ENCODE measurements at places on chromosomes 7 and 10.

- ATAC-seq: no peak
Observed at GRCh38 chr7:80770675-80771081, 132.2 kb downstream of the CD36 start.

DNA sequence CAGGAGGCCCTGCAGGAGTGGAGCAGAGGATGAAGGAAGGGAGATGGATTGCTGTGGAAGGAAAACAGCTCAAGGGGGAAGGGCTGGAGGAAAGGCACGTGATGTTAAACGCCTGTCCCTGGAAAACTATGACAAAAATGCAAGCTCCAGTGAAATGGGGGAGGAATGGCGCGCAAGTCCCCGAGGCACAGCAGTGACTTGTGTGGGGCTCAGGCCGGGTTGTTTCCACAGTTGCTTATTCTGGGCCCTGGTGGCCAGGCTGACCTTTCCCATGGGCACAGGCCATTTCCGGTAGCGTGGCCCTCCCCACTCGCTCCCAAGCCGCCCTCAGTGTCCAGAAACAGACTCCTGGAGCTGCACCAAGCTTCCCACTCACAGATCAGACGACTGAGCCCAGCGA lies 68.1 kb upstream of the PDGFA start:
- no peak for ATAC-seq

GRCh38 chr7:15308821-15309220 lies 253.0 kb downstream of the AGMO start:
- ATAC-seq: no peak

GRCh38 chr10:43287056-43288007 lies 20.5 kb upstream of the RASGEF1A start:
- peak; percentile 82 for ATAC-seq

DNA sequence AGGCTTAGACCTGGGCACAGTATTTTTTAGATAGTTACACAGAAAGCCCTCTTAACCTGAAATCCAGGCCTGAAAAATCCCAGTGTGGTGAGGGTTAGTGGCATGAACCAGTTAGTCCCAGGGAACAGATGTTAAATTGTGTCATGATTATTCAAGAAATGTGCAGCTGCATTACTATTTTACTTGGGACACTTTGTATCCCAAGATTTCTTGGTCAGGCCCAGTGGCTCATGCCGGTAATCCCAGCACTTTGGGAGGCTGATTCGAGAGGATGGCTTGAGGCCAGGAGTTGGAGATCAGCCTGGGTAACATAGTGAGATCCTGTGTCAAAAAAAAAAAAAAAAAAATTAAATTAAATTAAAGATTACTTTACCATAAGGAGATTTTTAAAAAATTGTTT lies 36.0 kb upstream of the OTUD1 start:
- no peak for ATAC-seq

DNA sequence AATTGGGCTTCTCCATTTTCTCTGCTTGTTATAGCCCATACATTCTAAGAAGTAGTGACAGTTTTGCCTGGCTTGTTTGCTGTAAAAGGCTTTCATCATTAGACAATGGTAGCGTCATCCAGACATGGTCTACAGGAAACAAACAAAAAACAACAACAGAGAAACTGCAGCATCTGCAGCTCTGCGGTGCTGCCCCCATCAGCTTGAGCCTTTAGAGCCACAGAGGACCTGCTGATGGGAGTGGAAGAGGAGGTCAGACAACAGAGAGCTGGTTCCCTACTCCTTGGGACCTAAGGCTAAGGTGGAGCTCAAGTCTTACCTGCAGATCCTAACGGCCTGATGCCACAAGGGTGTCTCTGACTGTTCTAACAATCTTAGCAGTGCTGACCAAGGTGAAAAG lies 3.1 kb downstream of the INA start:
- ATAC-seq: no peak

DNA sequence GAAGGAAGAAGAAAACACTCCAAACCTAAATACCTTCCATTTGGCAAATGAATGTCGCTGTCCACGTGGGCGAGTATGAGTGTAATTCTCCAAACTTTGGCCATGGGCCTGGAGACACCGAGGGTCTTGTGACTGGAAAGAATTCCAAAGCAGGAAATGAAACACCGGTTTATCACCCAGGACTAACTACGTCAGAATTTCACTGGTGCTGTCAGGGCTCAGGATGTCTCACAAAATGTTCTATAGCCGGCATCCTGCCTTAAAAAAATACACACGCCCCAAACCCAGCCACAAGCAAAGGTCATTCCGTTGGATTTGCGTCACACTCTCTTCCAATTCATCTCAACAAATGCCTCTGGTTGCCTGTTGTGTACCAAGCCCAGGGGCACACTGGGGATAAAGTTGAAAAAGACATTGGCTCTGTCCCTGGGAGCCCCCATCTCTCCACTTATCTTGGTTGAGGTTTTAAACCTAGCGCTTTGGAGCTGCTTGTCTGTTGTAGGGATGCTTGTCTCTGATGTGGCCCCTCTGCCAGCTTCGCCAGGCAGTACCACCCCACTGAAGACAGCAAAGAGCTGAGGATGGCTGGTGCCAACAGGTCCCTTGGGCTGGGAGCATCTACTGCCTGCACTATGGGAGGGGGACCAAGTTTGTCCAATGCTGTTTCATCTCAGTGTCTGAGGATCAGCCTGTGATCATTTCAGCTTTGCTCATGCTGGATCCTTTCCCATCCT lies 31.2 kb downstream of the GSTO2 start:
- ATAC-seq: no peak

DNA sequence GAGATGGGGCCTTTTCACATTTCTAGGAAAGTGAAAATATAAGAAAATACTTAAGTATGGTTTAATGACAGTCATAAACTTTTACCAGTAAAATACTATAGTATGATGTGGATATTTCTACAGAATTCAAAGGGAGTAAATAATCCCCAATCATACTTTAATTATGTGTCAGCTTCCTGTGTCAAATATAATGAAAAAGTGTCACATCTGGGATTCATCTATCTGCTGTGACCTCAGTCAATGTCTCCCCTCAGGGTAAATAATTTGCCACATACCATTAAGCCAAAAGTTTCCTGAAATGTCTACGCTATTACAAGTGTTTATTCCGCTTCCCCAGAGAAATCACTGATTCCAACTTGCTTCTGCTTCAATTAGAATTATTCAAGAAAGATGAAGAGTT lies 110.5 kb downstream of the ITGA8 start:
- no peak for ATAC-seq

DNA sequence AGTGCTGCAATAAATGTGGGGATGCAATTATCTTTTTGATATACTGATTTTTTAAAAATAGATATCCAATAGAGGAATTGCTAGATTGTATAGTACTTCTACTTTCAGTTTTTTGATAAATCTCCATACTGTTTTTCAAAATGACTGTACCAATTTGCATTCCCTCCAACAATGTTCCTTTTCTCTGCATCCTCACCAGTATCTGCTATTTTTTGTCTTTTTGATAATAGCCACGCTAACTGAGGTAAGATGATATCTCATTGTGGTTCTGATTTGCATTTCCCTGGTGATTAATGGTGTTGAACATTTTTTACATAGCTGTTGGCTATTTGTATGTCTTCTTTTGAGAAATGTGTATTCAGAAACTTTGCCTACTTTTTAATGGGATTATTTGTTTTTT lies 217.7 kb upstream of the MTPN start:
- ATAC-seq: no peak

GRCh38 chr10:129808092-129808983 lies 155.7 kb downstream of the EBF3 start:
- no peak for ATAC-seq

- no peak for ATAC-seq
Observed at GRCh38 chr10:119087271-119087882, 6.8 kb upstream of the EIF3A start.

DNA sequence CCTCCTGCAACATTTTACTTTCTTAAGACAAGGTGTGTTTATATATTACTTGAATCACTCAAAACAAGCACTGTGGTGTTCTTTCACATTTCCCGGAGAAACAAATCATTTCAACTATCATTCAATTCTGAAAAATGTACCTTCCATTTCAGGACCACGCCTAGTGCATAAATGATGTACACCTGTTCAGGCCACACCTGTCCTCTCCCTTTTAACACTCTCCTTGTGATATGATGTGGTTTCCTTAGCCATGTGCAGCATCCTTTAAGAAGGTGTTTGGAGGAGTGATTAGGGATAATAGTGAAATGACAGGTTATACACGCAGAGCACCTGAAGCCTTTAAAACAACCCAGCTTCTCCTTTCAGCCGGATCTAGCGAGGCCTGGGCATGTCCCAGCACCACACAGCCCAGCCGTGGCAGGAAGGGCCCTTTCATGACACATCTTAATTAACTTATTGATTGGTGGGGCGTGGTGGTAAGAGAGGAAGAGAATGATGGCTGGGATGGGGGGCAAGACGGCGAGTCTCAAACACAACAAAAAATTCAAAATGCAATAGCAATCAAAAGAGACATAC lies 26.9 kb downstream of the ABLIM1 start:
- no peak for ATAC-seq

GRCh38 chr7:157612664-157613561 lies 276.1 kb downstream of the DNAJB6 start:
- ATAC-seq: peak; percentile 72

DNA sequence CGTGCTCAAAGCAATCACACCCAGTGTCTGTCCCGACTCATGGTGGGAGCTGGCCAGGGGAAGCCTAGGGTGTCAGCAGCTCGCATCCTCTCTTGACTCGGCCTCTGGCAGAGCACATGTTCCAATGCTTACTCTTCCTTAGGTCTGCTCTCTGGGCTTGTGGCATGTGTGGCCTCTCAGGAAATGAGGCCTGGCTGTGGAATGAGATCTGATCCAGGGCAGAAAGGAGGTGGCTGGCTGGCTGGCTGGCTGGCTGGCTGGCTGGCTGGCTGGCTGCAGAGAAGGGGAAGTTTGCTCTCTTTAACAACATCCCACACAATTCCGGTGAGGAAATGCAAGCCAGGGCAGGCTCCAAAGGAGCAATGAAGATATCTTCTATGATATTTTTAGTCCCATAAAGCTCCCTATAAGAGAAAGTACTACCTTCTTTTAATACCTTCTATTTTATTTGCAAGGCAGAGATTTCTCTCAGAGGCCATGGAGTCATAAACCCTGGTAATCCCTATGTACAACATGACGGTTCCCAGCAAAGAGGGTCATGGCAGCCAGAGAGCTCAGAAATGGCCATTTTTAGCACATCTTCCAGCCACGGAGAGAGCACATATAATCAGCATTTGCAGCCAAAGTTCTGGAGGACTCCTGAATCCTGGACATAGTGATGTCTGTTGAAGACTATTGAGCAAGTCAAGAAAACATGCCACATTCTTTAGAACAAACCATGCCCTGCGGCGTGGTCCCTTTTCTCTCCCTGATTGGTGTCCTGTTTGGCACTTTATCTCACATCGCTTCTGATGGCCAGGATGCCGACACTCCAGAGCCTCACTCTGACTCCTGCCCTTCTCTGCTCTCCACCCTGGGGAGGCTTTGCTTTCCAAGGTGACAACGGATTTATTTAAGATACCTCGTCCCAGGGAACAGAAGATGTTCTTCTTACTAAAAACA lies 153.7 kb downstream of the FANK1 start:
- no peak for ATAC-seq

DNA sequence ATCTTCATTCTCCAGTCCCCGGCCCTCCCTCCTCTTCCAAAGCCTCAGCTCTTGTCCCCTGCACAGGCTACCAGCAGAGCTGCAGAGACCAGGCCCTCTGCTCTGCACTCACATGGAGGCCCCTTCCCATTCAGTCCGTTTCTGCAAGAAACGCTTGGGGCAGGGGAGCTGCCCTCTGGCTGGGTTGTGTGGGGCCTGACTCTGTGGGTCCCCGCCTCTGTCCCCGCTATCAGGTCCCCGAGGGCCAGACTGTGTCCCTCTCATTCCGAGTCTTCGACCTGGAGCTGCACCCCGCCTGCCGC lies 1.5 kb downstream of the PCOLCE start:
- no peak for ATAC-seq

DNA sequence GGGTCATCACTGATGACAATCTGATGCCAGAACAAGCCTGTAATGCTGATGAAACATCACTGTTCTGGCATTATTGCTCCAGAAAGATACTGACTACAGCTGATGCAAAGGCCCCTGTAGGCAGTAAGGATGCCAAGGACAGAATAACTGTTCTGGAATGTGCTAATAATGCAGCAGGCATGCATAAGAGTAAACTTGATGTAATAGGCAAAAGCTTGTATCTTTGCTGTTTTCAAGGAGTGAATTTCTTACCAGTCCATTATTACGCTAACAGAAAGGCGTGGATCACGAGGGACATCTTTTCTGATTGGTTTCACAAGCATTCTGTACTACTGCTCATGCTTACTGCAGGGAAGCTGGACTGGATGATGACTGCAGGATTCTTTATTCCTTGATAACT lies 18.7 kb downstream of the LCOR start:
- no peak for ATAC-seq

GRCh38 chr7:140053812-140054539 lies 8.8 kb downstream of the PARP12 start:
- ATAC-seq: peak; percentile 75

DNA sequence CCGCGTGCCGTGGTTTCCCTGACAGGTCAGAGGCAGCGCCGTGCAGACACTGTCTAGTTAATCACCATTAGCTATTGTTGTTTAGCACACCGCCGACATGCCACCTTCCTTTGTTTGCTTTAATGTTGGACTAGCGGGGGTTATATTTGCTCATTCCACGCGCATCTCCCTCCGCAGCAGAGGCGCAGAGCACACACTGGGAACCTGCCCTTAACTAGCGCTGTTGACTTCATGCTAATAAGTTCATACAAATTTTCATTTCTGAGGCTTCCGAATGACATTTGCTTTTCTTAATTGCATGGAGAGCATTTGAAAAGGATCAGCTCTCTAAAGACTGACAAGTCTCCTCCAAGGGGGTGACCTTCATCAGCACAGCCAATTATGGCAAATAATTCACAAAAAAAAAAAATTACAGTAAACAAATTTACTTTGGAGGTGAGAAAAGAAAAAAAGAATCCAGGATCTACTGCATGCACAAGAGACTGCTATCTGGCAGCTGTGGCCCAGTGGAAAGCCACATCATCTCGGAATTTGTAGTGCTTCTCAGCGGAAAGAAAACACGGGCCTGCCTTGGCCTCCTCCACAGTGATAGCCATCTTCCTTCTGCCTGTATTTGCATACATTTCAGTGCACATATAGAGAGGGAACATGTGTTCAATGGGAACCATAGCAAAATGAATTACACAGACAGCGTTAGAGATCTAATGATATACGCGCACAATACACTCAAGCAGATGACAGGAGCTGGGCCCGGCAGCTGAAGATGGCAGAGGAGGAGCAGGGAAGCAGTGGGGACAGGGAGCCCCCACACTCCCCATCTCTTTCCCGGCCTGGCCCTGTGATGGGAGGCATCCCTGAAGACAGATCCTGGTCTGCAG lies 94.2 kb downstream of the EBF3 start:
- no peak for ATAC-seq

GRCh38 chr7:19932549-19933249 lies 159.3 kb upstream of the TMEM196 start:
- ATAC-seq: no peak

- ATAC-seq: no peak
Observed at GRCh38 chr10:929960-930624, 1.4 kb downstream of the LARP4B start.

DNA sequence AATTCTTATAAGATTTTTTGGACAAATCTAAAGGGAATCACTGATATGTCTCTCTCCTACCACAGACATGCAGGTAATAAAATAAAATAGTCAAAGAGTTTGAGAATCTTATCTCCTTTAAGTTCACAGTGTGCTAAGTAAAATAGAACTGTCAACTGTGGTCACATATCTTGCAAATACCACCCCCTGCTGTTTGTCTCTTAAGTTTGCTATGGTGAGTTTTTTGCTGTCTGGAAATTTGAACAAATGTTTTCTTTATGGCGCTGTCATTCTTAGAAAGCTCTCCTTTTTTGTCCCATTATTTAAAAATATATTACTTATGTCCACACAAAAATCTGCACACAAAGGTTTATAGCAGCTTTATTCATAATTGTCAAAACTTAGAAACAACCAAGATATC lies 19.6 kb downstream of the GIMAP5 start:
- ATAC-seq: no peak

Measured in activated CD4-positive, CD25-positive, alpha-beta regulatory T cell treated with anti-CD3 and anti-CD28 coated beads, Interleukin-2, amount 50 U/mL, for 24 hours (primary cell).